Fibroblast of skin of scalp (primary cell): ENCODE measurements at places on chromosomes 3 and 15.

- no peak for DNase-seq
Observed at GRCh38 chr3:38157595-38157994, 7.7 kb upstream of the OXSR1 start.

GRCh38 chr15:65333856-65334255 is 29.4 kb downstream of the RNU5B-1 start:
- DNase-seq = no peak

GRCh38 chr3:162428192-162428591 is 931.6 kb downstream of the OTOL1 start:
- DNase-seq = no peak

DNA sequence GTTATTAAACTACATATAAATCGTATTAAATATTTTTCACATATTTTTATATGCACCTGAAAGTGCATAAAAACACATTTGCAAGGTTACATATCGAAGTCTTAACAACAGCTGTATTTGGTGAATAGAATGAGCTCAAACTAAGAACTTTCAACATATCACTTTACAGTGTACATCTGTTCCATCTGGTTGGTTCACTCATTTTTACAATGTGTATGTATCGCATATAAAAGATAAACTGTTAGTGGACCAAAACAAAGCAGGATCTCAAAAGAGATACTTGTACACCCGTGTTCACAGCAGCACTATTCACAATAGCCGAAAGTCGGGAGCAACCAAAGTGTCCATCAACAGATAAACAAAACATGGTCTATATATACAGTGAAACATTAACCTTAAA is 55.8 kb downstream of the TBL1XR1 start:
- no peak for DNase-seq

DNA sequence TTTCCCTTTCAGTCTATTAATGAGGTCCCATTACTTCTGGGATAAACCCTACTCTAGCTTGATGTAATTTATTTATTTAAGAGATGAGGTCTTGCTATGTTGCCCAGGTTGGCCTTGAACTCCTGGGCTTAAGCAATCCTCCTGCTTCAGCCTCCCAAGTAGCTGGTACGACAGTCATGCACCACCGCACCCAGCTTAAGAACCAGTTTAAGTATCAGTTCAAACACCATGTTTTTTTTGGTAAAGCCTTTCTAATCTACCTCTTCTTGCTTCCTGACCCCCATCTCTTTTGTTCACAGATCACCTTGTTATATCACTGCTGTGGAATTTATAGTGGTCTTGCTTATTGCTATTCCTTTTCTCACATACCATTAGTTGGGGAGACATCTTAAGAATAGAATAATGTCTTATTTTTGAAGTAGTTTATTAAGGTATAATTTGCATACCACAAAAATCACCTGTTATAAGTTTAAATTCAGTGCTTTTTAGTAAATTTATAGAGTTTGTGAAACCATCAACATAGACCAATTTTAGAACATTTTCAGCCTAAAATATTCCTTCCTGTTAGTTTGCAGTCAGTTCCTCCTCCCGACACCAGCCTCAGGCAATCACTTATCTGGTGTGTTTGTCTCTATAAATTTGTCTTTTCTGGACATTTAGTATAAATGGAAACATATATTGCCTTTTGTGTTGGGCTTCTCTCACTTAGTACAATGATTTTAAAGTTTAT is 257.9 kb downstream of the PDCD6IP start:
- DNase-seq = no peak
